ENCODE measurements at places on chromosomes 12 and 14. TPM values are rescaled to one million over a fixed set of nuclear protein-coding genes. Genes with fewer than 3 reads are reported as not detected.

DNA sequence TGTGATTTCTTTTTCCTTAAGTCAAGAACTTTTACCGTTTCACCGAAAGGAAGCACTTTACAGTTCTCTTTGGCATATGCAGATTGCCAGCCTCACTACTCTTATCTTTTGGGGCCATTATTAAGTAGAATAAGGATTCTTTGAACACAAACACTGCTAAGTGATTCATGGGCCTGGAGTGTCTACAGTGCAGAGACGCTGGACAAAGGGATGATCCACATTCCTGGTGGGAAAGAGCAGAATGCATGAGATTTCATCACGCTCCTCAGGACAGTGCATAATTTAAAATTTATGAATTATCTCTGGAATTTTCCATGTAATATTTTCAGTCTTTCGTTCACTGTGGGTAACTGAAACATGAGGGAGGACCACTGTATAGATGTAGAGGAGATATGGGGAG is 90.2 kb downstream of the TTLL5 start:
- DNase-seq: no peak

DNA sequence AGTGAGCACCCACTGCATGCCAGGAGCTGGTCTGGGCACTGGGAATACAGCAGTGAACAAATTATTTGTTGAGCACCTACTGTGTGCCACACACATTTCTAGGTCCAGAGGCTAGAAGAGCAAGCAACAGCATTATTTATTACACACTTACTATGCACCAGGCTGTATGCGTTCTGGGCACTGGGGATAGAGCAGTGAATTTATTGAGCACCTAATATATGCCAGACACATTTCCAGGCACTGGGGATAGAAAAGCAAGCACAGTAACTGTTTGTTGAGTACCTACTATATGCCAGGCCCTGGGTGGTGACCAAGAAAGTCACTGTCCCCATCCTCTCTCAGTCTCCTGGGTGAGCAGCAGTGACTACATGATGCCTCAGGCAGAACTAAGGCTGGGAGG is 107.5 kb upstream of the NCOR2 start:
- no peak for DNase-seq

The TRMT5 gene
- total RNA-seq: 7.6 TPM

The CCDC197 gene
- not detected for total RNA-seq

DNA sequence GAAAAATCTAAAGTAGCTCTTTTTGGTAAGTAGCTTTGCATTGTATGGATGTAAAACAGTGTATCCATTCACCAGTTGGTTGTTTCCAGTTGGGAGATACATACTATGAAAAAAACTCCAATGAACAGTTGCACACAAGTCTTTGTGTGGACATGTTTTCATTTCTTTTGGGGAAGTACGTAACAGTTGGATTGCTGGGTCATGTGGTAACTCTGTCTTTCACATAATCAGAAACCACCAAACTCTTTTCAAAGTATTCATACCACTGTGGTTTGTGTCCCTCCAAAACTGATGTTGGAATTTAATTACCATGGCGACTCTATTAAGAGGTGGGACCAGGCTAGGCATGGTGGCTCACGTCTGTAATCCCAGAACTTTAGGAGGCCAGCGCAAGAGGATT is 58.9 kb upstream of the RESF1 start:
- DNase-seq: no peak

- DNase-seq: no peak
Observed at GRCh38 chr12:14970473-14970872, 2.4 kb upstream of the PDE6H start.

- no peak for DNase-seq
Observed at GRCh38 chr12:65334521-65334920, 56.0 kb downstream of the MSRB3 start.

The TAS2R14 gene
- 3.2 TPM for total RNA-seq

The SERPINA4 gene
- not detected for total RNA-seq

- no peak for DNase-seq
Observed at GRCh38 chr14:55188686-55189295, 2.6 kb downstream of the DLGAP5 start.

GRCh38 chr12:114701104-114701414 is 17.1 kb upstream of the TBX3 start:
- DNase-seq: no peak

DNA sequence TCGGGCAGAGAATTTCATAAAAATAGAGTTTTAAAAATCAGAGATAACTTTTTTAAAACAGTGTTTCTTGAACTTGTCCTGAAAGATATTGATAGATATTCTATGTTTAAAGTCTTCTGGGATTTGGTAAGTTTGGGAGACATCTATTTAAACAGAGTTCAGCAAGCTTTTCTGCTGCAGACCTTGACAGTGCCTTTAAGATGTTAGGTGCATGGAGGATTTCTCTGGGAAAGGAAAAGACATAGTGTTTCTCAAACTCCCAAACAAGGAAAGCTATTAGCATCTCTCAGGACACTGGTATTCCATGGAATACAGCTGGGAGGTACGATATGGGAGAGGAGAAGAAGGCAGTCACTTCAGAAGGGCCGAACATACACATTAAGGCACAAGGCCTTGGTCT is 97.8 kb downstream of the RBM19 start:
- no peak for DNase-seq

The PTPRR gene
- total RNA-seq: not detected

DNA sequence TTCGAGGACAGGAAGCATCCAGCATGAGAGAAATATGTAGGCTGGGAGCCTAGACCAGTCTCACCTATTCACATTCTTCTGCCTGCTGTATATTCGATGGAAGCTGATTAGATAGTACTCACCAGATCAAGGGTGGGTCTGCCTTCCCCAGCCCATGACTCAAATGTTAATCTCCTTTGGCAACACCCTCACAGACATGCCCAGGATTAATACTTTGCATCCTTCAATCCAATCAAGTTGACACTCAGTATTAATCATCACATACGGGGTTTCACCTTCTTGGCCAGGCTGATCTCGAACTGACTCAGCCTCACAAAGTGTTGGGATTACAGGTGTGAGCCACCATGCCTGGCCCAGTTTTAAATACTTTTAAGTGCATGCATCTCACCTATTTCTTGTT is 30.5 kb upstream of the SLC10A1 start:
- no peak for DNase-seq

- DNase-seq: no peak
Observed at GRCh38 chr14:69501423-69501838, 16.9 kb downstream of the PLEKHD1 start.

The P2RX7 gene
- total RNA-seq: 0.14 TPM

The FOXG1 gene
- 0.11 TPM for total RNA-seq

The SLC24A4 gene
- total RNA-seq: not detected

The CDH24 gene
- 8.6 TPM for total RNA-seq

The PLCZ1 gene
- total RNA-seq: not detected

DNA sequence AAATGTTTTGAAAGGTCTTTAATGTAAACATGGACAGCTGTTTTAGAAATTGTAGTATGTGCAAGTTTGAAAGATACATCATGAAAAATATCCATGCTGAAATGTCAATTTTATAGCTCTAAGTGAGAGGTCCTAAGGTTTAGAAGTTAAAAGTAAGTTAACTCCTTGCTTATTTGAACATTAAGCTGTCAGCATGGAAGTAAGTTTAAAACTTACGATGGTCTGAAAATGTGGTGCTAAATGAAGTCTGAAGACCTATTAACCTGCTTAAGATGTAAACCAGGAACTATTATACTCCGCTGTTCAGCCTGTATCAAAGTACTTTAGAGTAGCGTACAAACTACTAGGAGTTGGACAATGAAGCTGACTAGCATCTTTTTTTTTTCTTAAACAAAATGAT is 1082.4 kb downstream of the TMTC2 start:
- no peak for DNase-seq

- DNase-seq: no peak
Observed at GRCh38 chr12:45305907-45306306, 90.0 kb downstream of the ANO6 start.

The OR4E2 gene
- total RNA-seq: not detected

GRCh38 chr12:67471810-67472209 is 176.7 kb upstream of the DYRK2 start:
- no peak for DNase-seq

The ITGA7 gene
- 101 TPM for total RNA-seq

The SLC7A7 gene
- total RNA-seq: 1.3 TPM

GRCh38 chr12:21678959-21679358 is 21.3 kb upstream of the LDHB start:
- DNase-seq: no peak

DNA sequence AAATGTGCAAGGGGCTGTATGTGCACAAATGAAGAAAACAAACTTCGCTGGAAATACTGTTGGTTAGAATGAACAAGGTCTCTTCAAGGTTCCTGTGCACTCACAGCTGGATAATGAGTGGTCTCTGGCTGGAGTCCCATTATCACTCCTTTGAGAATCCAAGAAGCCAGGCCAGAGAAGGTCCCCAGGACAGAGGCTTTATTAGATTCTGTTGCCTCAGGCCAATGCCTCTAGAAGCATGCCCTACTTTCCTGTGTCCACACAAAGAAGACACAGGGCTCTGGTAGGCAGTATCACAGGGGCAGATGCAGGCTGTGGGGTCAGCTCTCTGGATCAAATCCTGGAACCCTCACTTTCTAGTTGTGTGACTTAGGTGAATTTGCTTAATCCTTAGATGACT is 384.7 kb downstream of the GRIN2B start:
- no peak for DNase-seq

- DNase-seq: no peak
Observed at GRCh38 chr12:113500782-113501311, 29.2 kb upstream of the LHX5 start.

DNA sequence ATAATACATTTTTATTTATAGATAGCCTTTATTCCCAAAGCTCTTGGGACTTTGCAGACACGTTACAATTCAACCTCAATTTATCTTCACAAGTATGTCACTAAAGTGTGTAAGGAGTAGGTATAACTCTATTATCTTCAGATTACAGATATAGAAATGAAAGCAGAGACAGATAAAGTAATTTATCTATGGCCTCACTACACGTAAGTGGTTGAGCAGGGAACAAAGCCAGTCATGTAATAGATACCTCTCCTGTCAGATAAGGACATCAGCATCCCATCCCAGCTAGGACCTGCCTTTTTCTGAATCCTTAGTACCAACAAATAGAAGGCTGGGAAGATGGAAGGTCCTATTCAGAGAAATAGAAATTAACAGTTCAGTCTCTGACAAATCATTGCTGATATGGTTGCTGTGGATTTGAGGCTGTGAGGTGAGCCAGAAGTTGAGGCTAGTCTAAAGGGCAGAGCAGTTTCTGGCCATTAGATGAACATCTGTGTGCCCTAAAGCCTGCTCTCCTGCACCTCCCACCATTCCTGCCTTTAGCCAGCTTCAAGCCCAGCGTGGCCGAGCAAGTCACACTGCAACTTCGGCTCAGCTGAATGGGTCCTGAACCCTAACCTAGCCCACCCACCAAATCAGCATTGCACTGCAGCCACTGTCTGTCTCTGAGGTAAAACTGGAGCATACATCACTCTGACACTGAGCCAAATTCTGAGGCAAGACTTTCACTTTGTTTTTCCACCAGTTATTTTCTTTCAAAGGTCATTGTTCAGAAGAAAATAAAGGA is 71.1 kb upstream of the PLEKHA5 start:
- DNase-seq: peak; percentile 59

- no peak for DNase-seq
Observed at GRCh38 chr12:5447320-5447719, 15.4 kb downstream of the NTF3 start.

The PTPRB gene
- 0.25 TPM for total RNA-seq

The TTC7B gene
- 73.7 TPM for total RNA-seq

The SLC25A21 gene
- 0.63 TPM for total RNA-seq

The C12orf50 gene
- total RNA-seq: not detected

DNA sequence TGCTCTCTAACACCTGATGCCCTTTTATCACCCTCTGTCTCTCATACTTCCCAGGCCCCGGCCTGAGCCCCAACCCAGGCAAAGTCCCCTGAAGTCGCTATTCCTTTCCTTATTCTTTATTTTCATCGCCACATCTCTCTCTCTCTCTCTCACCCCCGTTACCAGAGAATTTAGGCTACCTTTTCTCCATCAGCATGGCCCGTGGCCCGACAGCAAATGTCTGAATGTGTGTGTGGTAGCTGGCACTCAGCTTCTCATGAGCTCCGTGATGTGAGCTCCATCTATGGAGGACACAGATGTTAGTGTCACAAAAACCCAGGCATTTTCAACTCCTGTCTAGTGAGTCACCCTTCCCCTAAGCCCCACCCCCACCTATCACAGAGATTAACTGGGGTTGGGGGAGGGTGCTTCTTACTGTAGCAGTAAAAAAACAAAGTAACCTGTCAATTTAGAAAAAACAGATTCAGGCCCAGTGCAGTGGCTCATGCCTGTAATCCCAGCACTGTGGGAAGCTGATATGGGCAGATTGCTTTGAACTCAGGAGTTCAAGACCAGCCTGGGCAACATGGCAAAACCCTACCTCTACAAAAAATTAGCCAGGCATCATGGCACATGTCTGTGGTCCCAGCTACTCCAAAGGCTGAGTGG is 53.8 kb downstream of the VCPKMT start:
- peak; percentile 22 for DNase-seq

GRCh38 chr12:5900533-5901205 is 44.4 kb downstream of the ANO2 start:
- DNase-seq: no peak

The MYF5 gene
- total RNA-seq: not detected

GRCh38 chr14:22149058-22149457 is 440.0 kb downstream of the DAD1 start:
- no peak for DNase-seq

DNA sequence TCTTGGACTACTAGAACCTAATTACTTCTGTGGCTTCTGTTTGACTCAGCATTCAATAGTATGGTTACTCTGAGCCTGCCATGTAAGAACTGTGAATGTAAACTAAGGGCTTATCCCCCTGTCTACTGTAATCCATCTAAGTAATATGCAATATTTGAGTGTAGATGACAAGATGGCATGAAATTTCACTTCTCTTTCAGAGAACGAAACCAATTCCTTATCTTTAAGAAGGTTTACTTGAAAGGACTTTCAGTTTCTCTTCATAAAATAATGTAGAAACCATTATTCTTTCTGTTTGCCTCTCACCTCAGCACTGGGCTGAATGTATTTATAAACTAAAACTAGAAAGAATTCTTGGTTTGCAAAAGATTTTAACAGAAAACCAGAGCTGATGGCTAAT is 60.4 kb upstream of the ARID2 start:
- no peak for DNase-seq

DNA sequence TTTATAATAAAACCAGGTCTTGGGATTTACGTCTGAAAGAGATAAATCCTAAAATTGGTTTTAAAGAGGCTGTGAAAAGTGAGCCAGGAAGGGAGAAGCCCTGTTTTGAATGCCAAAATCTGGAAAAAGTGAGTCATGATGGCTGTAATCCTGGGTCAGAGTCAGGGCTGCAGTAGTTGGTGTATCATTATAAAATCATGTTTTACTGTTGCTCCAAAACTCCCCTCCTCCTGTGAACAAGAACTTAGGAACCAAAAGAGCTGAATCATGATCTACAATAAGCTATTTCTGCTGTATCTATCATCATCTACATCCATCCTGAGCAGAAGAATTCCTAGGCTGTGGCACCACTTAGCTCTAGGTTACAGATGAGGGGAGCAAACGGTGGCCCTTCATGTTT is 79.3 kb downstream of the LMO3 start:
- peak; percentile 90 for DNase-seq

- DNase-seq: peak; percentile 52
Observed at GRCh38 chr14:99899578-99900178, 106.5 kb downstream of the EML1 start.
